HTR-8/SVneo (cell line): ENCODE measurements at places on chromosomes 1 and 21.

DNA sequence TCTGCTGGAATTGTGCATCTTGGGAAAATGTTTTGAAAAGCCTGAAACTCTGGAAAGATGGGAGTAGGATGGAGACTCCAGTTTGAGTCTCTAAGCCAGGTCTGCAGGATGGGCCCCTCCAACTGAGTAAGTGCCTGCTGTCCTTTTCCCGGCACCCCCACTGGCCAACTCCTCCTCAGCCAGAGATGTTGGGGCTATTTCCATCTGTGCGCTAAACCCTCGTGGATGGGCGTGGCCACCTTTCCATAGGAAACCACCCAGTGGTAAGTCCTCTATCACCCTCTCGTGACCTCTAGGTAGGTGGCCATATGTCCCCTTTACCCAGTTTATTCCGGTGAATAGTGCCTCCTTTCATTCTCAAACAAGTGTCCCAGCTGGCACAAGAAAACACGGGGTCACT lies 250.9 kb downstream of the TOMM20 start:
- DNase-seq: no peak

GRCh38 chr1:28306301-28306949 lies 22.4 kb upstream of the MED18 start:
- DNase-seq: no peak

DNA sequence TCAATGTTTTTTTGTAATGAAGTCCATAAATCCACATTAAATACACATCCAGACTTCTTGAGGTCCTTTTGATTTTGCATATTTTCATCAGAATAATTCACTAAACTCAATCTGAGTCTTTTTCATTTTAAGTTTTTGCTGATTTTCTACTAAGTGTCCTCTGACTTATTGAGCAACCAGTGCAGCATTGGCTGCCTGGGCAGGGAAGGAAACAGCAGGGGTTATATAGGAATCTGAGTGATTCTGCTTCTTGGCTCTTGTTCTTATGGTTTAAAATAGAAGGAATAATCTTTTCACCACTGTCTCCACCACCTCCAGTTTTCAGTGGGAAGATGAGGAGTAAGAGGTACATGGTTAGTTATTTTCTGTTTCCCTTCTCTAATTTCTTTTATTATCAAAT lies 88.4 kb downstream of the ST6GALNAC5 start:
- no peak for DNase-seq

- DNase-seq: no peak
These were observed 129.7 kb upstream of the FAM72C start for GRCh38 chr1:144101397-144102045.

DNA sequence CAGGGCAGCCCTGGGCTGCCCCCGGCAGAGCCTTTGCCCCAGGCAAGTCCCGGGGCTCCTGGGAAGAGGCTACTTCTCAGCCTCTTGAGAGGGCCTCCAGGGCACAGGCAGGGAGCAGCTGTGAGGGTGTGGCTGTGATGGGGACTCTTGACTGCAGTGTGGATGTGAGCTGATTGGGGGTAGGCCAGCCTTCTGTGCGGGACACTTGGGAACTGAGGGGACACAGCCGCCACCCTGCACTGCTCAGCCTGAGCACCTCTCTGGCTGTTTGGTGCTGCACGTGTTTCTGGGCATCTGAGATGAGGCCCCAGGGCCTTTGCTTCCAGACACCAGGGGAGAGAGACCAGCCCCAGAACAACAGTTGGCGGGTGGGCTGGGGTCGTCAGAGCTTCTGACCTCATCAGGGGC lies 62.1 kb downstream of the SKI start:
- no peak for DNase-seq

GRCh38 chr1:168513656-168514404 lies 30.0 kb downstream of the XCL2 start:
- no peak for DNase-seq

DNA sequence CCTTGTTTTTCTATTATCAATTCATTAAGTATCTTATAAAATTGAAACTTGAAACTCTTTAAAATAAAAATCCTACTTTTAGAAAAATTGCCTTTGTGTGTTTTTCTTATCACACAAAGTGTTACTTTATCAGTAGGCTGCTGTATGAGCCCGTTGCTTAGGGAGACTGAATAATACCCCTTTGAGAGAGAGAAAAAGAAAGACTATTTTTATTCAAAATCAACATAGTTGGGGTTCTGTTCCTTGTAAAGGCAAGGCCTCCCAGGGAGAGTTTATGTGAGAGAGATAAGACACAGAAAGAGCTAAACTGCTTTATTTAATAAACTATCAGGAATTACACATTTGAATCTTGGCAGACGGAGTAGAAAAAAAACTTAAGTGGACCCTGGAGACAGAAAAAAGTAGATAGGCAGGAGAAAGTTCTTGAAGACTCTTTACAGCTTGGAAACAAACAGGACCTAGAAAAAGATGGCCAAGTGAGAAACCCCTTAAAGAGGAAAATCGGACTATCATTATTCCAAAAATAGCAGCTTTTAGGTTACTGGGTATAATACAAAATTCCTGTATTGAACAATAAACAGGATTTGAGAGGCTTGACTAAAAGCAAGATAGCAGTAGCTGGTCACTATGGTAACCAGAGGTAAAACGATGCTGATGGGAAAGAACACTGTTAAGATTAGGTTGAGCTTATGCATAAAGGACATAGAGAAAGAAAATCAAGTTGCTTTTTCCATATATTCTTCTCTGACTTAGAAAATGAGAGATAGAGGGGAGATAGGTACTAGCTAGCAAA lies 170.9 kb downstream of the LRRC7 start:
- no peak for DNase-seq

DNA sequence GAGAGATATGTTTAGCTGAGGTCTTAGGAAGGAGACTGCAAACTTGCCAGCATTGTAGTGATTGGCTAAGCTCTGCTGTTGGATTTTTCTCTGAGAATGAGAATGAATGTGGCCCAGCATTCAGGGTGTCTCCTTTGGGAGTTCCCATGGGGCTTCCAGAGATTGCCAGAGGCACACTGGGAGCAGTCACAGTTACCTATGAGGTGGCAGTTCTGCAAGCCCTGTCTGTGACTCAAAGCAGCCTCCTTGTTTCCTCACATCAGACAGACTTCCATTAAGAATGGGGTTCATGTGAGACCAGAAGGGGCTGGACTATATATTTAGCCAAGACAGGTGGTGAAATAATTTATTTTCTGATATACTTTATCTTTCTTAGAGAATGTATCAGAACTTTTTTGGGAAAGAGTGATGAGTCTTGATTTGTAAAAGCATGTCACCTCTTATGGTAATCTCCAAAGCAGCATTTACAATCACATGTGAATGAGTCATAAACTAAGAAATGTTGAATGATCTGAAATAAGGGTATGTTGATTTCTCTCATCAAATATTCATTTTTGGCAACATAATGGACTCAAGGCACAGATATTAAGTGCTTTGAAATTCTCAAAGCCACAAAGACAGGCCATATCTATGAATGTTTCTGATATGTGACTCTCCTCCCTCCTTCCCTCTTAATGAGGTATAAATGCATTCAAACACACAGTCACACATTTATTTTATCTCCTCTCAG lies 9.5 kb upstream of the SLC19A2 start:
- DNase-seq: no peak

GRCh38 chr1:55334160-55334559 lies 119.0 kb upstream of the USP24 start:
- no peak for DNase-seq

DNA sequence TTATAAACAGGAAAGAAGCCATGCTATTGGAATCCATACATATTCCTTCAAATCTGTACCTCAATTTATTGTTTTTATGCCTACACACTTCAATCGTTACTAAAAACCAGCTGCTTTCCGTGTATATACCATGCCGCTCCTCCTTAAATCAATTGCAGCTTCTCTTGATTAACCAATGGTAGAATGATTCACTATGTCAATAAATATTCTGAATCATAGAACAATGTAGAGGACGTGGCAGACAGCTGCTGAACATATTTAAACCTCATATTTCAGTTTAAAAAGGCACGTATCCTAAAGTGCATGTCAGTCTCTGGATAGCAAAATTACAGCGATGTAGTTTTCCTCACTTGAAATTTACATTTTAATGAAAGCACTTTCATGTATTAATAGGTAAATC lies 100.4 kb downstream of the MRPL39 start:
- peak; percentile 6 for DNase-seq

DNA sequence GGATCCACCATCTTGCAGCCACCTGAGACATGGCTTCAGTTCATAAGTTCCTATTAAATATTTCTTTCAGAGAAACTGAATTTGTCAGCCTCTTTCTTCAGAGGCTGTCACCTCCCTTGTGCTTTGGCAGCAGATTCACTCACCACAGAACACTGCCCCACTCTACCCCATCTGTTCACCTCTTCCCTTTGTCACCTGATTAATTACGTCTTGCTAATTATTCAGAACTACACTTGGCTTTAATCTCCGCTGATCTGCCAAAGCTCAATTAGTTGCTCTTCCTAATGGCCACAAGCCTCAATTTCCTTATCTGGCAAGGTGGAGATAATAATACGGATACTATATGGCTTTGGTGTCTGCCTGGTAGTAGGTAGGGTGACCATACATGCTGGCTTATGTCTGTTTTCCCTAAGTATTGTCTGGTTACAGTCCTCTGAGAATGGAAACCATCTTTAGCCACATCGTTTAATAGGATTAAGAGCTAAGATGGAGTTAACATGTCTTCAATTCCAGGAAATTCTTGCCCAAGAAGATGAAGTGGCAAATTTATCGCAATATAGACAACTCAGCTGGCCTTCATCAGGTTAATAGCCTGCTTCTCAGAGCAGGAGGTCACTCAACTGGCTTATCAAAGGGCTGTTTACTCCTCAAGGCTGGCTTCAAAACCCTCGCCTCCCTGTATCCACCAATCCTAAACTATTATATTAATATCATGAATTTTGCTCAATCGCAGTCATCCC lies 58.2 kb upstream of the ADAR start:
- DNase-seq: no peak
